Left lobe of liver (tissue), 2 donors: ENCODE measurements at places on chromosomes 3 and 15. TPM values are rescaled to one million over a fixed set of nuclear protein-coding genes. Genes with fewer than 3 reads are reported as not detected.
A peak's percentile ranks its signal among the peaks of the same experiment; 100 is the strongest.

Gene HRG
- total RNA-seq = 324 TPM

Gene BCHE
- total RNA-seq = 38.3 TPM

Gene SNURF
- total RNA-seq = 0.83 TPM

Gene LSMEM2
- total RNA-seq = not detected

Gene GADL1
- not detected for total RNA-seq

Gene PLAAT1
- not detected for total RNA-seq

Gene RASL12
- 0.15 TPM for total RNA-seq

Gene SH2D7
- not detected for total RNA-seq

Gene KLHL25
- 6.7 TPM for total RNA-seq

Gene TGM5
- total RNA-seq = not detected

Gene ANO10
- total RNA-seq = 11.4 TPM

DNA sequence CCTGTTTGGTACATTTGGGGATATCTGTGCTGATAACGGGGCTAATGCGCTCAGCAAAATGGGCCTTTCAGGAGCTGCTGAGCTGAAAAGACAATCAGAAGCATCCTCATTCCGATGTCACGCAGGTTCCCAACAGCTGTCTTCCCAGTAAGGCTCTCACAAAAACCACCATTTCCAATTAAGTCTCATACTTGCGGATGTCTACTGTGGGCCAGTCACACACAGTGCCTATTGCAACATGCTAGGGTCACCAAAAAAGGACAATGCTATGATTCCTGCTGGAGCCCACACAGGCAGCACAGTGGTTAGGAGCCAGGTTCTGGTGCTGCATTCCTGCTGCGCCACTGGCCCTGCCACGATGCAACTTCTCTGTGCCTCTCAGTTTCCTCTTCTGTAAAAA, 16.4 kb upstream of the LDHAL6B start:
- DNase-seq = no peak

DNA sequence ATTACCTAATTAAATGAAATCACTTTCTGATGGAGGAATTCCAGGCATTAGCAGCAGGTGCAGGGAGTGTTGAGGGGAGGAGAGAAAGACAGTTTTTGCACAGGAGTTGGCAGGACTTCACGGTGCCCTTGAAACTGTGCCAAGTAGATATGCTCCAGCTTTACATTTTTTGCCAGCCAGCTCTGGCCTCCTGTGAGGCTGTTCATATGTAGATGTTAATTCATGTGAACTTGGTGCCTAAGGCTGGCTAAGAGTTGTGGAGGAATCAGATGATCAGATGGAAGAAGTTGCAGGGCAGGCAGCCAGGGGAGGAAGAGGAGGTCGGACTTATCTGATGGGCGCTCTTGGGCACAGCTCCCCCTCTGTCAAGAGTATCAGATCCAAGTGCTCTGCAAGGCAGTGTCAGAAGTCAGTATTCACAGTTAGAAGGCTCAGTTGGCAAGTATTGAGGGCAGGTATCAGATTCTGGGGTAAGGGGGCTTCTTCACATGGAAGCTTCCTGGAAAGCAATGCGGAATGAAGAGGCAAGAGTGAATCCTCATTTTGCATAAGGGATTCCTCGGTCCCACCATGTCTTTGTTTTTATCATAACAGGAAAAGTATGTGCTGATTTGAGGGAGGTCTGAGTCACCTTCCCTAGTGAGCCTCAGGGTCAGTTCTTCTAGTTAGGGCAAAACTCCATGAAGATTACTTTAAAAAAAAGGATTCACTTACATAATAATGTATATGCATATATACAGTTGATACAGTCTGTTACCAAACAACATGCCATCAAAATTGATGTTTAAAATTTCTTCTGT, 172.6 kb upstream of the UMPS start:
- no peak for DNase-seq

- DNase-seq = no peak
Observed at GRCh38 chr3:112319516-112320276, 13.3 kb upstream of the CD200 start.

DNA sequence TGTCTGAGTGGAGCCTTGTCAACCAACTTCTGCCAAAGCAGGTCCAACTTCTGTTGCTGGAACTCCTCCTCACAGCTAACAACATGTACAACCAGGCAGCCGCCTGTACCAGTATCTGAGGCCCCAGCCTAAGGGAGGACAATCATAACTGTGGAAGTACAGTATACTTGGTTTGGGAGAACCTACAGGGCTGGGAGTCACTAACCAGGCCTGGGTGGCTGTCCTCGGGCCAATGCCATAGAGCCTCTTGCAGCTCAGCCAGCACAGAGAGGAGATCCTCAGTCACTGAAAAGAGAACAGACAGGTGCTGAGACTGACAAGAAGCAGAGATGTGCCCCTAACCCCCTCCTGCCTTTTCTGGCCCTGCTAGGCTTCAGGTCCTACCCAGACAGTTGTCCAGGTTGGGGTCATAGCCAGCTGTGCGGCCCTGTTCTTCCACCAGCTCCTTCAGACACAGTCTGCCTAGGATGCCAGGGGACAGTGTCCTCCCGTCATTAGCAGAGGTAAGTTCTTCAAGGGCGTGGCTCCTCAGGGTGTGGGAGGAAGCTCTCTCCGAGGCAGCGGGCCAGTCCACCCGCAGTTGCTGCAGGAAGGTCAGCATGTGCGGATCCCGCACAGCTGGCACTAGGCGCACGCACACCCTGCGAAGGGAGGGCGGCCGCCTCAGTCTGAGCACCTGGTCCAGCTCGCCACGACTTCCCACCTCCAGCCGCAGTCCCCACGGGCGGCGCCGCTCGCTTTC, 980 bp downstream of the DALRD3 start:
- no peak for DNase-seq

GRCh38 chr3:196499061-196499460, 4.5 kb downstream of the RNF168 start:
- DNase-seq = no peak

- no peak for DNase-seq
Observed at GRCh38 chr3:157475921-157476414, 27.2 kb downstream of the VEPH1 start.

DNA sequence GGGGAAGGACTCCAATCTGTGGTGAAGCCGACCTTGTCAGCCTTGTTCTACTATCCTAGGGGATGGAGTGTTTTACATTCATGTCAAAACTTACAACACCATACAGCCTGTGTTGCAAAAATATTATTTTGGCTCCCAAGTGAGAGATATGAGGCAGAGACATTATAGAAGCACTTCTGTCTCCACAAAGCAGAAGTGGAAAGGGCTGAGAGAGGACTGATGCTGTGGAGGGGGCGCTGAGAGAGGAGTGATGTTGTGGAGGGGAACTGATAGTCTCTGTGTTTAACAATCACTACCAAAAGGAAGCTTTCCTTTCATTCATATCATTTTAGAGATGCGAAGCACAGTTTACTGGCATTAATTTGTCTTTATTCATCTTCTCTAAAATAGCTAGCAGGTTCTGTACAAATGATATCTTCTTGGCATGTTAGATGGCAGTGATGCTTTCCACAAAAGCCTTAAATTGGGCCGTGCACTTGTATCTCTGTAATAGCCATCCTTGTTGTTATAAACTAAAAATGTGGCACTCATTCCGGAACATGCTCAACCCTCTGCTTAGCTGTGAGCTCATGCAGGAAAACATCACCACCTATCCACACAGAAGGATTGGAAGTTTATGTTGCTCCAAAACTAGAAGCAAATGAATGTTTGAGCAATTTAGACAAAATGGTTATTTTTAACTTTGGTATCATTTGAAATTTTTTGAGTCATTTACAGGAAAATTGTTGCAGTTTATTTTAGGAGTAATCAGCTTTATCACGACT, 134.6 kb upstream of the TP63 start:
- no peak for DNase-seq

DNA sequence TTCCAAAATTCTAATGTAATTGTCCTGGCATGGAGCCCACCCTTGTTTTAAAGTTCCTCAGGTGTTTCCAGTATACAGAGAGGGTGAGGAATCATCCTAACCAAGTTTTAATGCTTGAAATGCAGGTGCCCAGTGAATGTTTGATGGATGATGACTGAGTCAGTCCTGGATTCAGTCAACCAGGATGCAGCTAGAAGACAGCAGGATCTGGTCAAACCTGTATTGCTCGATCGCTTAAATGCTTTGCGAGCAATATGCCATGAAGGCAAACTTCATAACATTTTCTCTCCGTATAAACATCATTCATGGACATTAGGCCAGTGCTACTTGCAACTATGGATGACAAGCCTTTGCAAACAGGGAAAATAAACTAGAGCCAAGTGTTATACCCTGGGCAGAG, 591.2 kb downstream of the RSL24D1 start:
- no peak for DNase-seq

DNA sequence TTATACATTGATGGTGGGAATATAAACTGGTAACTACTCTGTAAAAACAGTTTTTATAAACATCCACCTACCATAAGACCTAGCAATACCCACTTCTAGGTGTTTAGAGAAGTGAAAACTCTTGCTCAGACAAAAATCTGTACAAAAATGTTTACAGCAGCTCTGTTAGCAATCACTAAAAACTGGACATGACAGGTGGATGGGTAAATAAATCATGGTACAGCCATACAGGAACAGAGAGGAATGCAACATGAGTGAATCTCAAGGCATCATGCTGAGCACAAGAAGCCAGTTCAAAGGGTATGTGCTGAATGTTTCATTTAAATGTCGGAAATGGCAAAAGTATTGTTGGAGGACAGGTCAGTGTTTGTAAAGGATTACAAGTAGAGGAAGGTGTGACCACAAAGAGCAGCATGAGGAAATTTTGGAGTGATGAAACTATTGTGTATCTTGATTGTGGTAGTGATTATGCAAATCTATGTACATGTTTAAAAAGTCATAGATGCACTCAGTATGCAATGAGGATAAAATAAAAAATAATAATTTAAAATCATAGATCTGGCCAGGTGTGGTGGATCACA, 2.8 kb upstream of the RNU5A-1 start:
- no peak for DNase-seq

- DNase-seq = peak; percentile 67
Observed at GRCh38 chr15:50685976-50686468, 575 bp downstream of the TRPM7 start.

DNA sequence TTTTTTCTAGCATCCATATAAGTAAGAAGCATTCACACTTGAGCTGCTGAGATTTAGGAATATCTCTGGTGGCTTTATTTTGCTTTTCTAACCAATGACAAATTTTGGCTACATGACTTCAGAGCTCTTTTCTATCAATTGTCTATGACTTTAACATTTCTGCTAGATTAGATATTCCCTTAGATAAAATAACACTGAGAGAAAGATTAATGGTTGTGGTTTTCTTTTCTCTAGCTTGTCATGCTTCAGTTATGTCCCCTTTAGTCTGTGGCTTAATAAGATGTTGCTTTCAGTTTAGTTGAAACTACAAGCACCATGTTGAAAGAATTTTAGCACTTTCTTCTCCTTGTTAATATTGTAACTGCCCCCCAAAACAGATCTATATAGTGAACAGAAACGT, 665.6 kb upstream of the CCDC54 start:
- DNase-seq = no peak

DNA sequence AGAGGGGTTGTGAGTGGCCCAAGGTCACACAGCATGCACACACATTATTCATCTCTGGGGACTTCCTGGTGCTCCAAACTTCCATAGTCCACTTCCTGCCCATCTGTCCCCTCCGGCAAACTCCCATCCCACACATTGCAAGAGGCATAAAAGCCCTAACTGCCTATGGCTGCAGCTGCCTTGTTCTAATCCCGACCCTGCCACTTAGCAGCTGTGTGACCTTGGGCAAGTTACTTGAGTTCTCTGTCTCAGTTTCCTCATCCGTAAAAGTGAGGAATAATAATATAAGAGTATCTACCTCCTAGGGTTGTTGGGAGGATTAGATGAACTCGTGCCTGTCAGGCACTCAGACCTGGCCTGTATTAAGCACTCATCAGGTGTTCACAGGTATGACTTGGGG, 84.2 kb downstream of the SMAD6 start:
- no peak for DNase-seq

DNA sequence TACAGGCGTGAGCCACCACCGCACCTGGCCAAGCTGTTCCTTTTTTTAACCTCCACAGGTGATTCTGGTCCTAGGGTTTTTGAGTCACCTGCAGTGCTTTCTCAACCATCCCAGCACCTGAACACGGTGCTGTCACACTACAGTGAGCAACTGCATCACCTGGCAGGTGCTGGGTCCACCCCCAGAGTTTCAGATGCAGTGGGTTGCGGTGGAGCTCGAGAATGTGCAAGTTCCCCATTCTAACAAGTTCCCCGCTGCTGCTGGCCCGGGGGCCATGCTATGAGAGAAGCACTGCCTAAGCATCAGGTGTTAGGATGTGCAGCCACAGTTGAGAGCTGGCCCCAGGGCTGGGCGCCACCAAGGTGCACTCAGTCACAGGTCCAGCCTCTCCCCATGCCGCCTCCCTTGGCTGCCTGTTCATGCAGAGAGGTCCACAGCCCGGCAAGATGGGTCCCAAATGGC, 18.0 kb downstream of the ISG20 start:
- DNase-seq = no peak

GRCh38 chr3:134144694-134145093, 106.0 kb downstream of the RYK start:
- DNase-seq = no peak

- DNase-seq = peak; percentile 82
Observed at GRCh38 chr15:66484539-66485112, 12.9 kb downstream of the SNAPC5 start.

DNA sequence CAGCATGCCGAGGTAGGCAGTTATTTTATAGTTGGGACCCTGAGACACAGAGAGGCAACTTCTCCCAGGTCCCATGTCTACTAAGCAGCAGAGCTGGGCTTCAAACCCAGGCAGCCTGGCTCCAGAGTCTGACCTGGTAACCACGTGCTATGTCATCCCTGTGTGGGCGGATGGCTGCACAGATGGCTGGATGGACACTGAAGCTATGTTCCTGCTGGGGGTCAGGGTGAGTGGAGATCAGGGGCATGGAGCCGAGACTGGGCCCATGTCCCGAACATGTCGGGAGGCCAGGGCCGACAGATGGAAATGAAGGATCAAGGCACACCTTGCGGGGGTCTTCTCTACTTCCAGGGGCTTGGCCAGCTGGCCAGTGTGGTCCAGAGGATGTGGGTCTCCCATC, 9.3 kb upstream of the FBLN2 start:
- DNase-seq = no peak

GRCh38 chr3:49992326-49992725, 52.4 kb downstream of the RBM6 start:
- DNase-seq = no peak

- no peak for DNase-seq
Observed at GRCh38 chr3:145899241-145899640, 261.7 kb downstream of the PLOD2 start.

GRCh38 chr3:13795816-13796215, 84.1 kb downstream of the WNT7A start:
- DNase-seq = no peak

DNA sequence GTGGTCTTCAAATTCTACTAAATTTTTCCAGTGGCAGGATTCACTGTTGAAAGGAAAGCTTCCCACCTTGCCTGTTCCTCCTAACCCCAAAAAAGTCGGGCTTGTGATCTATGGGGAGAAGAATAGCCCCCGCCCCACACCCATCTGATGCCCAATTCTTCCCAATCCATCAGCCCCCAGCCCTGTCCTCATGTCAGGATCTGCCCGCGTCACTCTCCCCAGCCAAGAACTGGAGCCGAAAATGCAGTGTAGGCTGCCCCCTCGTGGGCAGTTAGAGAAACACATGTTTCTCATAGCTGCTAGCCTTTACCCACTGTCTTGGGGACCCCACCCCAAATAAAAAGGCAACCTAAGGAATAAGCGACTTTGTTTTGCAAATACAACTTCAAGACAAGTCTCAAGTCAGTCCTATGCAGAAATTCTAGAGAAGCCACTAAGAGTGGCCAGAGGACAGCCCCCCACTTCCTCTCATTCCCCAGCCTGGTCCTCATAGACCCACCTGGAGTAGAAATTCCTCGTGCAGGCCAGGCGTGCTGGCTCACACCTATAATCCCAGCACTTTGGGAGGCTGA, 13.0 kb upstream of the CSK start:
- peak; percentile 66 for DNase-seq

GRCh38 chr15:42404461-42405235, 45.3 kb downstream of the CAPN3 start:
- DNase-seq = peak; percentile 82
